Dermis blood vessel endothelial cell (primary cell): ENCODE measurements at places on chromosomes 11 and 22.

DNA sequence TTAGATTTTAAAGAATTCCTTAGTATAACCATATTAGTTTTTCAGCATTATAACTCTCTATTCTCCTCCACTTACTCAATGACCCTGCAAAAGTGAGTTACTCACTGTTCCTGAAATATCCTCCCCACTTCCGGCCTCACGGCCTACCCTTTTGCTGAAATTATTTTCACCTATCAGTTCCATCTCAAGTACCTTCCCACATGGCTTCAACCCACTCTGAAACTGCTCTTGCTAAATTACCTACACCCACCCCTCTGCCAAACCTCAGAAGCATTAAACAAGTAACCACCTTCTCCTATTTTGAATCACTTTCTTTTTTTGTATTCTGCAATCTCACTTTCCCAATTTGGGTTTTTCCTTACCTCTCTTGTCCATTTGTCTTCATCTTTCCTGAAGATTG is 37.7 kb downstream of the OR5P2 start:
- no peak for DNase-seq

GRCh38 chr11:46099963-46100316 is 21.3 kb downstream of the PHF21A start:
- peak; percentile 11 for DNase-seq

DNA sequence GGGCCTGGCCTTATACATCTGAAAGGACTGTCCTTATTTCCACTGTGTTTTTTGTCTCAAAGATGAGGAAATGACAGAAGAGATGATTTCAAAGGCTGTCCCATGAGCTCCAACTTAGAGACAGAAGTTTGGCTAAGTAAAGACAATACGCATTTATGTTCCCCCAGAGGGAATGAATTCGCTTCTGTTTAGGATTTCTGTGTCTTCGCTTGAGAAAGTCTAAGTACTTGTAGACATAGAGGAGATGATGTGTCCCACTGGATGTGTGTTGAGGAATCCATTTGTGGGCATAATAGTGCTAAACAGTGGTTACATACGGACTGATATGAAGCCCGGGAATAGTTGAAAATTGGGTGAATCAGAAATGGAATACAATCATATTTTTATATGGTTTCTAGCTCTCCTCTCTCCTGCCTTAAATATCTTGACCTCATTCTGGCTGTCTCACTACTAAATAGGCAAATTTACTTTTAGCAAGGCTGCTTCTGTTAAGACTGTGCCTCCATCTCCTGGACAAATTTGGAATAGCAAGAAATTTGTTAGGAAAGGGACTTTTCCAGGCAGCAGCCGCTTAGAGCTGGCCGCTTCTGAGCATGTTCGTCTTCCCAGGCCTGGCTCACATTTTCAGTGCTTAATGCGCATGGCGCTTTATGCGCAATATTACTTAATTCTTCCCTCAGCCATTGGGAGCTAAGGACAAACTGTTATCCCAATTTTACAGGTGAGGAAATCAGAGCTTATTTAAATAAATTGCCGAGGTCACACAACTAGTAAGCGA is 1.9 kb upstream of the PEX26 start:
- DNase-seq = peak; percentile 93

GRCh38 chr11:30495437-30495836 is 90.7 kb downstream of the MPPED2 start:
- DNase-seq = peak; percentile 39

- DNase-seq = no peak
Observed at GRCh38 chr22:31789803-31790202, 36.0 kb downstream of the DEPDC5 start.

DNA sequence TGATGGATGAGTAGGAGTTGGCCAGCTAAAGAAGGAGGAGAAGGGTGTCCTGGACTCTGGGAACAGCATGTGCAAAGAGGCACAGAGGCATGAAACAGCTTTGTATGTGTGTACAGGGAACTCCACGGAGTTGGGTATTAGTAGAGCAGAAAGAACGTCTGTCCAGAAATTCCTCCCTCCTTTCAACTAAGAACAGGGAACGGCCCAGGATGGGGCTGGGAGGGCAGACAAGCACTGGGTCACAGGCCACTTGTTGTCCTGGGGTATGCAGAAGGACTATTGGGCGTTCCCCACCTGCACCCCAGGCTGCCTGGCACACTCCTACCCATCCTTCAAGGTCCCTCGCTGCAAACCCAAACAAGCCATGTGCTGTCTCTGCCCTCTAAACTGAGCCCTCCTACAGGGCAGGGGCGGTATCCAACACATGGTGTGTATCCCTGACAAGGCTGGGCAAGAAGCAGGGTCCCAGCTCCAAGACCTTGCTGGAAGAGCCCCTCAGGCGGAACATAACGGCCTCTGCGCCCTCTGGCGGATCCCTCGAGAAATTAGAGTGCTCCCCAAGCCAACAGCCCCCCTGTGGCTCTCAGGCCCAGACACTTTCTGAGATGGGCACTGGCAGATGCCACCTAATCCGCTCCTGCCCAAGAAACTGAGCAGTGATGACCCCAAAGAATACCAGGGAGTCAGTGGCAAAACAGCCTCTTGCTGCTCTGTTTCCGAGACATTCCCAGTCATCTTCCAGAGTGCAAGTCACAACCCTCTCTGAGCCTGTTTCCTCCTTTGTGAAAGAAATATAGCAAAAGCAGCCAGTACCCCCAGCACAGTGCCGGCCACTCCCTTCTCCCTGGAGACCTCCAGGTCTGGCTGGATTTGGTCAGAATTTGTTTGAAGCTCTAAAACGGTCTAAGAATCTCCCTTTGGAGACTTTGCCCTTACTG is 1.6 kb upstream of the ELFN2 start:
- peak; percentile 73 for DNase-seq

GRCh38 chr22:35726933-35727332 is 9.3 kb downstream of the APOL5 start:
- no peak for DNase-seq

DNA sequence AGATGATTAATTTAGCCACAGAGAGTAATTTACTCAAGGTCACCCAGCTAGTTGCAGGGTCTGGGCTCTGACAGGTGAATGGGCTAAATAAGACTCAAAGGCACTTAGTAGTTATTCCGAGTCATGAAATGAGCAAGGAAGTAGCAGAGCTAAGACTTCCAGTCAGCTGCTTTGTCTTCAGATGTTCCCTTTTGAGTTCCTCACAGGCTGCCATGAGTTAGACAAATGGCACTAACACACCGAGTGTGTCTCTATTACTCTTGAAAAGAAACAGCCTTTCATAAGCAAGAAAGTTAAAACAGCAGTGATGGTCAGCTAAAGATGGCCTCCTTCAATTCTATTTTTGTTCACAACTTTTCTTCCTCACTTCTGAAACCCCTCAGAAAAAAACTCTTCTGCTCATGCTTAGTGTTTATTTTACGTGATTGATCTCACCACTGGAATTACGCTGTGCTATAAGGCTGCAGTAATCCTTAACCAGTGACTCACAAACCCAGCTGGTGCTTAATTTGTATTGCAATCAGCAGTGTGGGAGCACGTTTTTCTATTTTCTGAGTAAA is 389.1 kb downstream of the AASDHPPT start:
- peak; percentile 37 for DNase-seq

DNA sequence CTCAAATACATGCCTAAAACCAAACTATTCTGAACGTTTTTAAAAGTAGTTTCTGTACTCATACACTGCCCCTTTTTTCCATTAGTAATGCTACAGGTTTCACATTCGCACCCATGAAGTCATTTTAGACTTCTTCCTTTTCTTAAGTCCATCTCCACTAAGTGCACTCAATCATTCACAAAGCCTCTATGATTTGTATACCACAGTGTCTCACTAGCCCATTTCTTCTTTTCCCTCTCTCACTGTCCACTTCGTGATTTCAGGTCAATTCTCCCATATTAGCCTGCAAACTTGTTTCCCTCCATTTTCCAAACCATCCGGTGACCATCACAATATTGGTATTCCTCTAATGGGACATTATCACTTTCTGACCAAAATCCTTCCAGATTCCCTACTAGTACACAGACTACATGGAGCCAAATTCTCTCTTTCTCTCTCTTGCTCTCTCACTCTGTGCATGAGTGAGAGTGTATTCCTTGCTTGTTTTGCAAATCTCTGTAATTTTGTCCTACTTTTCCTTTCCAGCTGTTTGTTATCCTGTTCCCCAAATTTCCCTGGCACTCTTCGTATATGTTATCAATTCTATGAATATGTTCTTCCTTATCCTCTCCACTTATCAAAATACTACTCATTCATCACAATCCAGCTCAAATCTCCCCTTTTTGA is 3.4 kb upstream of the ZC3H12C start:
- DNase-seq = no peak

DNA sequence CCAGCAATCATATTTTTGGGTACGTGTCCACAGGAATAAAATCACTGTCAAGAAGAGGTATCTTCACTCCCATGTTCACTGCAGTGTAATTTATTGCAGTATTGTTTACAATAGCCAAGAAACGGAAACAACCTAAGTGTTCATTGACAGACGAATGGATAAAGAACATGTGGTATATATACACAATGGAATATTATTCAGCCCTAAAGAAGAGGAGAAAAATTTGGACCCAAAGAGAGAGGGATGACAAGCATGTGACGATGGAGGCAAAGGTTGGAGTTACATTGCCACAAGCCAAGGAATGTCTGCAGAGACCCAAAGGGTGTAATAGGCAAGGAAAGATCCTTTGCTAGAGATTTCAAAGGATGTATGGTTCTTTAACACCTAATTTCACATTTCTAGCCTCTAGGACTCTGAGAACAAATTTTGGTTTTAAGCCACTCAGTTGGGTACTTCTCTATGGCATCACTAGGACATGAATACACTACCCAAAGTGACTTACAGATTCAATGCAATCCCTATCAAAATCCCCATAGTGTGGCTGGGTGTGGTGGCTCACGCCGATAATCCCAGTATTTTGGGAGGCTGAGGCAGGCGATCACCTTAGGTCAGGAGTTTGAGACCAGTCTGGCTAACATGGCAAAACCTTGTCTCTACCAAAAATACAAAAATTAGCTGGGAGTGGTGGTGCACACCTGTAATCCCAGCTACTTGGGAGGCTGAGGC is 31.1 kb upstream of the TOP3B start:
- DNase-seq = no peak
